Chondrocyte (in vitro differentiated cells): ENCODE measurements at places on chromosomes 3 and 15. TPM values are rescaled to one million over a fixed set of nuclear protein-coding genes. Genes with fewer than 3 reads are reported as not detected.
A peak's percentile ranks its signal among the peaks of the same experiment; 100 is the strongest.

DNA sequence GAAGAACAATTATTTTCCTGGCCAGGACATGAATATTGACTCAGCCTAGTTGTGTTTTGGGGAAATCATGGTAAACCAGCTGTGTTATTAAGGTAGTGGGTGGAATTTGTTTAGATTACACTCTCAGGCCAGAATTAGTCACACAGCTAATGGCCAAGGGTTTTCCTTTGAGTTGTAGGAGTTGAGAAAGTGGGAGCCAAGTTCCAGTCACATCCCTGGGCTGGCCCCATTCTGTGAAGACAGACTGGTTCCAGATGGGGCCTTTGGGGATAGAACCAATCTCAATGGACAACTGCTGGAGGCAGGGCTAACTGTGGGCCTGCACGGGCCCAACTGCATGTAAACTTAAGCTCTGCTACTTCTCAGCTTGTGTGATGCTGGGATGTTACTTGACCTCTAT lies 1.4 kb upstream of the RASL12 start:
- no peak overlapping the region for H3K4me3 ChIP-seq
- no peaks in the 10 kb centered on the region for H3K27me3 ChIP-seq
- DNase-seq: no peak
- peak overlapping the region; percentile 55 for H3K27ac ChIP-seq
- peaks cover 68% of the 10 kb centered on the region for H3K4me1 ChIP-seq
- no peaks in the 10 kb centered on the region for H3K36me3 ChIP-seq

The CP gene
- total RNA-seq: not detected in 3 replicates

The ARGFX gene
- total RNA-seq: not detected in 3 replicates

DNA sequence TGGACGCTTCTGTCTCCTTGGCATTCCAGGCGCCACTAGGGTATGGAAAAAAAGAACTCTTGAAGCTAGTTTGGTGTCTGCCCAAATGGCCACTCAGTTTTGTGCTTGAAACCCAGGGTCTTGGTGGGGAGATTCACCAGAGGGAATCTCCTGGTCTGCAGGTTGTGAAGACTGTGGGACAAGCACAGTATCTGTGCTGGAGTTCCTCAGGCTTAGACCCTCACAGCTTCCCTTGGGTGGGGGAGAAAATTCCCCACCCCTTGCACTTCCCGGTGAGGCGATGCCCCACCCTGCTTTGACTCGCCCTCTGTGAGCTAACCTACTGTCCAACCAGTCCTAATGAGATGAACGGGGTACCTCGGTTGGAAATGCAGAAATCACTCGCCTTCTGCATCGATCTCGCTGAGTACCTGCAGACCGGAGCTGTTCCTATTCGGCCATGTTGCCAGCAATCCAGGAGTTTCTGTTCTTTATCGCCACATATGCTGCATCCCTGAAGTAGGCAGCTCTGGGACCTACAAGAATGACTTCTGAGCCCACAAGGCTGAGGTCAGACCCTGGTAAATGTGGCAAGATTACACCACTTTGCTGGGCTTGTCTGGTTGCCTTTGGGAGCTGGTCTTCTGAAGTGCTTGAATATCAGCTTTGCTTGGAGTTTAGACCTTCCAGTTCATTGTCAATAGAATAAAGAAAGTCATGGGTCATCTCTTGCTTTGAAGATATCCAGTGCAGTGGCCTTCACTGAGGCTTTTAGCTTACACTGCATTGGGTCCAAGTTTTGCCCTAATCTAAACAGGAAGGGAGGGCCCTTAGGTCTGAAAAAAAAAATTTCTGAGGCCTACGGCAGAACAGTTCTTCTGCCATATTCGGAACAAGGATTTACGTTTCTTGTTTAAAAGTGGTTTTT lies 51.0 kb downstream of the SLC2A2 start:
- DNase-seq: no peak
- no peak overlapping the region for H3K4me3 ChIP-seq
- H3K4me1 ChIP-seq: no peaks in the 10 kb centered on the region
- no peaks in the 10 kb centered on the region for H3K27me3 ChIP-seq
- H3K27ac ChIP-seq: no peak overlapping the region

The PLSCR4 gene
- total RNA-seq: 17.5 to 29.9 TPM (median 18.9 TPM) in 3 replicates

GRCh38 chr15:63499175-63499549 lies 5.2 kb upstream of the USP3 start:
- H3K36me3 ChIP-seq: no peaks in the 10 kb centered on the region
- no peak for DNase-seq
- H3K27ac ChIP-seq: no peak overlapping the region
- no peak overlapping the region for H3K4me3 ChIP-seq

The RTP3 gene
- total RNA-seq: not detected in 3 replicates

GRCh38 chr3:12705981-12706380 lies 42.1 kb upstream of the RAF1 start:
- peaks cover 10% of the 10 kb centered on the region for H3K27me3 ChIP-seq
- H3K4me3 ChIP-seq: no peak overlapping the region
- H3K36me3 ChIP-seq: no peaks in the 10 kb centered on the region
- H3K4me1 ChIP-seq: peaks cover 9% of the 10 kb centered on the region
- H3K27ac ChIP-seq: no peak overlapping the region

DNA sequence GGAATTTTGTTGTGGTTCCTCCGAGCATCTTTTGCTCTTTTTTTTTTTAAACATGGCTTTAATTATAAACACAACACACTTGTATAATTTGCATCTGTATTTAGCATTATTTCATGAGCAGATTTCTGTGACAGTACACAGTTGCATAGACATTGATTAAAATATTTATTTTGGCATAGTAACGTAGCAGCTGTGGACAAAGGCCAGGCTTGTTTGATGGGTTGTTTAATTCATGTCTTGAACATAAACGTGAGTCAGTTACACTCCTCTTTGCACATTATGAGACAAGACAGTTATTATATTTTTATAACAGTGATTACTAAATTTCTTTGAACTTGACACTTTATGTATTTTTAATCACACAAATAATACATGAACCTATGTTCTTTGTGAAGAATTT lies 182.5 kb downstream of the CACNA2D3 start:
- H3K4me3 ChIP-seq: no peak overlapping the region
- H3K27ac ChIP-seq: no peak overlapping the region
- peaks cover 1% of the 10 kb centered on the region for H3K27me3 ChIP-seq
- H3K36me3 ChIP-seq: no peaks in the 10 kb centered on the region
- H3K4me1 ChIP-seq: no peaks in the 10 kb centered on the region

The GOLGA6L7 gene
- total RNA-seq: not detected in 3 replicates
